Neural crest cell (in vitro differentiated cells): ENCODE measurements at places on chromosomes 6 and 20. TPM values are rescaled to one million over a fixed set of nuclear protein-coding genes. Genes with fewer than 3 reads are reported as not detected.
A peak's percentile ranks its signal among the peaks of the same experiment; 100 is the strongest.

SIM1 gene
- total RNA-seq, result 0.55 and 0.58 TPM in 2 replicates

VIP gene
- total RNA-seq, result not detected in 2 replicates

BPIFB2 gene
- not detected in 2 replicates for total RNA-seq

SCUBE3 gene
- 22.2 and 22.5 TPM in 2 replicates for total RNA-seq

AVP gene
- total RNA-seq, result not detected in 2 replicates

WFDC12 gene
- not detected in 2 replicates for total RNA-seq

TBX18 gene
- total RNA-seq, result 0.27 and 0.47 TPM in 2 replicates

LRRC1 gene
- total RNA-seq, result 6.6 and 7.1 TPM in 2 replicates

CLPSL1 gene
- not detected in 2 replicates for total RNA-seq

- DNase-seq, result no peak
Measured at GRCh38 chr6:85125526-85125925, 324.4 kb upstream of the NT5E start.

GRCh38 chr6:83633149-83633548, 75.8 kb downstream of the SNAP91 start:
- no peak for DNase-seq

- no peak for DNase-seq
Measured at GRCh38 chr6:114007516-114007915, 36.6 kb upstream of the HDAC2 start.

GRCh38 chr6:129938249-129939020, 77.3 kb upstream of the TMEM244 start:
- no peak for DNase-seq

- DNase-seq, result no peak
Measured at GRCh38 chr6:167965592-167966539, 31.6 kb upstream of the KIF25 start.

GRCh38 chr6:147040121-147040910, 163.9 kb upstream of the STXBP5 start:
- no peak for DNase-seq

DNA sequence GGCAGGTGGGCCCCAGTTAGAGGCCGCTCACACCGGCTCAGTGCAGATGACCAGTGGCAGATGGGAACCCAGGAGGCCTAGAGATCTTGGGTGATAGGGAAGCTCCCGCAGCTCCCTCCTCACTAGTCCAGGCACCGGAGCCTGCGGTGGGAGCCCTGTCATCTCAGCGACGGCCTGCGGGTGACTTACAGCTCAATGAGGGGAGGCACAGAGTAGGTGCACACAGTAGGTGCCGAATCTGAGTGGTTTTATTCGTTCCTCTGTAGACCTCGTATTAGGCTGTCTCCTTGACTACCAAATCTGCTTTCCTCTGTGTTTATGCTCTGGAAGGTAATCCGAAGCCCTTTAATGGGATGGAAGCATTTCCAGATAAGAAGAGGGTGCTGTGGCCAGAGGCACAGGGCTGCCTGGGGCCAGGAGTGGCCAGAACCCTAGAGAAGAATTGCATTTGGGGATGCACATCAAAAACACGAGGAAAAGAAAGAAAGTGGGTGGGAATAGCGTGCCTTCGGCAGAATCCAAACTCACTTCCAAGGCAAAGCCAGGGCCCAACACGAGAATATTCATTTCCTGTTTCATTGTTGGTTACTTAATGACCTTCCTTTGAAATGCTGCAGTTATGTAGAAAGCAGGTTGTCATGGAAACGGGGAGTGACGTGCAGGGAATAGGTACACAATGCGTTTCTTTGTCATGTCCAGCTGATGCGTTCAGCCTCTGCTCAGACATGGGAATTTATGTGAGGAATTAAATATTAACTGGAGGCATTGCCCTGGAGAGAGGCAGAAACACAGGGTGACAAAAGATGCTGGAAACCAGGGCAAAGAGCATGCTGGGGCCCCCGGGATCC, 24.7 kb downstream of the MYT1 start:
- DNase-seq, result peak; percentile 42

DNA sequence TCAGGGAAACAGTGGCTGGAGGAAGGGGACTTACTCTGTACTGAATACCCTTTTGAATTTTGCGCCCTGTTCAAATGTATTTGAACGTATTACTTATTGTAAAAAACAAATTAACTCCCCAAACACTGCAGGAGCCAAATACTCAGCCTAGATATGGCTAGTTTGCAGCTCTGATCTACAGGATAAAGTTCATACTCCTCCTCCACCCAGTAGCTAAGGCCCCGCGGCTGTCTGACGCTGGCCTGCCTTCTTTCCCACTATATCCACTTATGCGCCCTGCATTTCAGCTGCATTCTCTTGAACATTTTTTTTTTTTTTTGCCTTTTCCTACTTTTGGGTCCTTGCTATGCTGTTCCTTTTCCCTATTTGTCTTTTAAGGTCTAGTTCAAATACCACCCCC, 6.5 kb downstream of the GSS start:
- no peak for DNase-seq

DNA sequence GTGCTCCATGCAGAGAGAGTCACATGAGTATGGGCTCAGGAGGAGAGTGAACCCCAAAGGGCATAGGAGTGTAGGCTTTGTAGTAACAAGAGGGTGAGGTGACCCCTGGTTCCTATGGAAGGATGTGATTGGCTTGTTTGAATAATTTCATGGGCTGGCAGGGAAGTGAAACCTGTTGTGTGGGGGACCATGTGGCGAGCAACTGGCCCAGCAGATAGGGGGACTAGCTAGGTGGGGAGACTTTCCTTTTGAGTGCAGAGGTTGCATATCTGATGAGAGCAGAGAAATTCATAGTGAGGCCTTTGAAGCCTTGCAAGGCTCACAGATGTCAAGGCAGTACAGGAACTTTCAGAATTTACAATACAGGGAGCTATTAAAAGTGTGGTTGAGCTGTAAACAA, 247.9 kb upstream of the SLC35B3 start:
- DNase-seq, result no peak

GRCh38 chr6:15351631-15352030, 105.8 kb downstream of the JARID2 start:
- no peak for DNase-seq

DNA sequence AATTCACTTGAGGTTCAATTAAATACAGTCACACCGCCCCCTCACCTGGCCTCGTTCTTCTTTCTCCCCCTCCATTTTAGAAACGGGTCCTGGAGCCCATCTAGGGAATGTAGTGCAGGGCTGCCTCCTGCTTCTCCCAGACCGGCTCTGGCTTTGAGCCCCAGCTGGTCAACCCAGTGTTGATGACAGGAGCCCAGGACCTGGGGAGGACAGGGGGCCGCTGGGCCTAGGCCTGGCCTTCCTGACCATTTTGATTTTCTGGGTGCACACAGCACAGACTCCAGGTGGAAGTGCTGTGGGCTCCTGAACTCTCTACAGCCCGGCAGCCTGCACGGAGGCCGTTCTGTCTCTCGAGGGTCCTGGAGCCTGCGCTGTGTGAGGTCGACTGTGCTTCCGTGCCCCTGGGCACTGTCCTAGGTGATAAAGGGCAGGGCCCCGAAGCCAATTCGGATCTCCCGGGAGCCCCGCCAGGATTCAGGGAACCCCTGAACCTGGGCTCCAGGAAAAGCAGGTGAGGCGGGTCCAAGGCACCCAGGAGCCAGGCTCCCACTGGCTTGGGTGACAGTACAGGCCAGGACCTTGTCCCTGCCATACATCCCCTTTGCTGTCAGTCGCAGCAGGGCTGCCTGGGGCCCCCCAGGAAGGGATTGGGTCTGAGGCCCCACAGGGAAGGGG, 23.3 kb downstream of the NPEPL1 start:
- DNase-seq, result no peak

DNA sequence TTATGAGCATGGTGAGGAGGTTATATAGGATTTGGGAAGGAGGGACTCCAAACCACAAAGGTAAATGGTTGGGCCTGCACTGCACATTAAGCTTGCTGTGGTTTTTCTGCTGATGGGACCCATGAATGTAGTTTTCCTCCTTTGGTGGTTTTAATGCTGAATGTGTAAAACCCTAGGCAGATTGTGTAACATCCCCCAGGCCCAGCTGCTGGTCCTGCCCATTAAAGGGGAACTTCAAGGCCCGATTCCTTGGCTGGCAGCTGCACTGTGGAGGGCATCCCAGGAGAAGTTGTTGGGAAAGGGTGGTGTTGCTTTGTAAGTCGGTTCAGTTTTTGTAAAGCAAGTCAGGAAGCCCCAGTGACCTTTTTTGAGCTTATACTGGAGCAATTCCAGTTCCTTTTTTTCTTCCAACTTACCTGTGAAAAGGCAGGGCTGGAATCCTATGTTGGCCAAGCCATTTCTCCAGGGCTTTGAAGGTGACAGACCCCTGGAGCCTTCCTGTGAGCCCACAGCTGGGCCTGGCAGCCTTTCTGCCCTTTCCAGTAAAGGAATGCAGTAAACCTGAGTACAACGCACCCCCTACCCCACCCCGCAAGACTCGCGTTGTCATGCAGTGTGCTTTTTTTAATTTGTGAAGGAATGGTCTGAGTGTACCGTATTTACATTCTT, 43.1 kb upstream of the NAA20 start:
- no peak for DNase-seq

GRCh38 chr6:28941684-28942448, 18.1 kb upstream of the TRIM27 start:
- no peak for DNase-seq

DNA sequence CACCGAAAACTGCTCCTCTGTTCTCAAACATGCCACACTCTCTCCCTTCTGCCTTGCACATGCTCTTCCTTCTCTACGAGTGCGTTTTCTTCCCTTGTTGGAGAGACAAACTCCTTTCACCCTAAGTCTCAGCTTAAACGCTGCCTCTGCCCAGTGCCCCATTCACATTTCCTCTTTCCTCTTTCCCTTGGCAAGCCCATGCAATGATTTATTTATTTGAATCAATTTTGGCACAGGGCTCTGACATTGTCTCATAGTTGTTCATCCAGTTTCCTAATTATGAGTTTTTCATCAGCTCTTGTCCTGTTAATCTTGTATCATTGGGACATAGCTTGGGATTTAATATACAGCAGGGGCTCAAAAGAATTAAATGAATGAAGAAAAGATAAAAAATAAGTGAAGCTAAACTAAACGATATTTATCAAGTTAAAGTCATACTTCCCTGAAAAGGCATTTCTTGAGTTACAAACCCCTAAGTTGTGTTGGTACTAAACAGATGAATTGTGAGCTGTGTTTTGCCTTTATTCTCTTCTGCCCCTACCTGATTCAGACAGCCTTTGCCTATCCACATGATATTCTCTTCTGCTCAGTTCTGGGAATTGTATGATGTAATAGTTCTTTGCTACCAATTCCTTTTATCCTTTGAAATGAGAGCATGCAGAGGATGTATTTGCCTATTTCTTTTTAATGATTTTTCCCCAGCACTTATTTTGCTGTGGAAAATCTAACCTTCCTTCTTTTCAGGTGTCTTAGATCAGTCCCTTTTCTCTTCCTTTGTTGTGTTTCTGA, 704.4 kb downstream of the UTRN start:
- no peak for DNase-seq

DNA sequence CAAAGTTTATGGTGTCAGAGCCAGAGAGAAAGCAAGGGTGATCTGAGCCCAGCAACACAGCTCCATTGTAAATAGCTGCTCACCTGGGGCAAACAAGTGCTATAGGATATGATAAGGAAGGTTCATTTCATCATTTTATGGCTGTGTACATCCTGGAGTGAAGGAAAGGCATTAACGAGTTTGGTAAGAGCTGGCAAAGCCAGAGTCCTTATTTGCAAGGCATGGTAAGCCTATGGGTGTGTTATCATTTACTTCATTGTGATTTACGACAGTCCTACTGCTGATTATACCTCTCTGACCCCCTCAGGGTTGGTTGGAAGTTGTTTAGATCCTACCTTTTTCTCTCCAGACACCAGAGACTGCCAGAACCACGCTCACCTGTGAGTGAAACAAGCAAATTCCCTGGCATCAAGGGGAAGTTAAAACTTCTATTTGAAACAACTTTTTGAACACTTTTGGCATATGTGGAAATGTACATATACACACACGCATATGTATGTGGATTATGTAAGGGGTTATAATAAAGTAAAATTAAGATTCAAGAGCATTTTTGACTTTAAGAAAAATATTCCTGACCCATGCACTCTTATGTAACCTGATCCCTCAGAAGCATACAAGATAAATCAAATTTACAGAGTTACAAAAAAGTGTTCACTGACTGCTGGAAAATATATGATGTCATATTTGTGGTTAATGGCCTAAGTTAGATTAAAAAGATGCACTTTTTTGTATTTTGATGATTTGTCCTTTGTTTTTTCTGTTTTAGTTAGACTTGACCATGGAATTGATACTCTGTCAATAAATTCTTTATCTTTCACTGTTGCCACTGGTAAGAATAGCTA, 40.4 kb upstream of the EDN1 start:
- no peak for DNase-seq

DNA sequence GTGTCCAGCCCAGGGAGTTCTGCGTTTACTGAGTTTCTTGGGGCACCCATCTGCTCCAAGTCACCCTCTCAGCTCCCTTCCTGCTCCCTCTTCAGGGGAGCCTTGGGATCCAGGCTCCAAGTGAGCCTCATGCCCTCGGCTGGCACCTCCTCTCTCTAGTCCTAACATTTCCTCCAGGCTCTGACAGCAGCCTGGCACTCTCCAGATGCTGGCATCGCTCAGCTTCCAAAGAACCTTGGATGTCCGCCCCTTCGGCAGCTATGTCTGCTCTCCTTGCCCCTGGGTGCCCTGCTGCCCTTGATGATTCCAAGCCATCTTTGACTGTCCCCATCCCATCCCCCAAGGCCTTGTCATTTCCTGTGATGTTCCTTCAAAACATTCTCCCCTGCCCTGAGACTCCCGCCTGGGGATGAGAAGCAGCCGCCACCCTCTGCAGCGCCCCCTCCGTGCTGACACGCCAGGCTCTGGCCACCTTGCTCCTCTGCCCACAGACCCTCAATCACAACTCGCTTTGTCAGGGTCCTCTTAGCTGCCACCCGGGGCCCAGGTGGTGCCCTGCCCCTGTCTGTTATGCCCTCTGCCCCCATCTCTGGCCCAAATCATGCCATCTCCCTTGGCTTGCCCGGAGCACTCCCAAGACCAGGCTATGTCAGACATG, 6.6 kb upstream of the GFRA4 start:
- no peak for DNase-seq

DNA sequence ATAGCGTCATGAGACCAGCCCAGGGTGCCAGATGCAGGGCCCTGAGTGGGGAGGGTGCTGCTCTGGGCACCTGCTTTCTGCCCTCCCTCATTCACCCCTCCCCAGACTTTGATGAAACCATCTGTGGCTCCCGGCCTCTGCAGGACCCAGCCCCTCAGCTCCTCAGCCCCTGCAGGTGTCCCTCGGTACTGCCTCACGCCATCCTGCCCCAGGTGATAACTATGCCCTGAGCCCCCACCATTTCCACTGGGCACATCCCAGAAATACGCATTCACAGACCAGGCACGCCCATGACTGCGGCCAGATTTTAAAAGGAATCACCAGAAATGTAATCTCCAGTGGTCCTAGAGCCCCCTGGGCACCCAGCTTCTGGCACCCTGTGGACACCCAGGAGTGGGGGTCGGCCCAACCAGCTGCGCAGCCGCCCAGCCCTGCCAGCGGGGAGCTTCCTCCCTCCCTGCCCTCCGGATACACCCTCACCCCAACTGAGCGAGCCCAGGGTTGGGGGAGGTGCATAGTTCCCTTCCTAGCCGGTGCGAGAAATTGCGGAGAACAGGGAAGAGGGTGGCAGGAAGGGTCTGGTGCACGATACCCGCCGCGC, 615 bp upstream of the NTSR1 start:
- DNase-seq, result no peak

GRCh38 chr6:117469356-117469755, 13.1 kb upstream of the DCBLD1 start:
- DNase-seq, result no peak

- DNase-seq, result no peak
Measured at GRCh38 chr6:87909849-87910248, 137.8 kb upstream of the SPACA1 start.

GRCh38 chr6:161829291-161829729, 555.4 kb upstream of the AGPAT4 start:
- no peak for DNase-seq
